ENCODE measurements at places on chromosomes 7 and 10.

- no peak for DNase-seq
These were observed 147.8 kb downstream of the ADAM12 start for GRCh38 chr10:126240483-126240882.

GRCh38 chr10:131685007-131685406 lies 215.8 kb upstream of the PPP2R2D start:
- DNase-seq: no peak

GRCh38 chr7:70944516-70944915 lies 187.4 kb upstream of the GALNT17 start:
- DNase-seq: no peak

DNA sequence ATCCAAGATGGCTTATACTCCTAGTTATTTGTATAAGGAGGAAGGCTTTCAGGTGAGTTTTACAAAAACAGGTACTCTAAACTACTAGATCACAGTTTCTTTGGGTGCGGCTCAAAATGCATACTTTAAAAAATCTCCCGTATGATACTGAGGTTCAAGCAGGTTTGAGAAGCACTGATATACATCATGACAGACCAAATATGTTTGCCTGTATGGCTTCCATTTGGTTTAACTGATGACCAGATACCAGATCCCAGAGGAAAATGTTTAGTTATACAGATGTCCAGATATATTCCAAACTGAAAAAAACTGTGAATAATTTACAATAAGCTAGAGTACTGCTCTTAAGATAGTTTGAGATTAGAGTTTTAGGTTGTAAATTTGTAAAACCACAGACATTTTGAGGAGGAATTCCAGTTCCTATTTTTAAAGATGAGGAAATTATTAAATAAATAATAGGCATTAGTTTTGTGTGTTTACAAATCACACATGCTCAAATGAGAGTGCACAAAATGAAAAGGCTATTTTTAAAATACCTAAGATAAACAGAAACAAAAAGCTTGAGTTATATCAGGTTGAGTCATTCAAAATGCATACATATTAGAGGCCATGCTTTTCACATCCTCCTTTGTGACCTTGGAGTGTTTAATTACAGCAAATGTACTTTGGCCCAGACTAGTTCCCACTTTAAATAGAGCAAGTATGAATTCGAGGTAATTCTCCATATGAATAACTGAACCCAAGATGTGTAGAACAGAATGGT lies 60.5 kb downstream of the SEMA3C start:
- DNase-seq: no peak

- DNase-seq: no peak
These were observed 95.9 kb downstream of the PDE1C start for GRCh38 chr7:31974351-31974750.

DNA sequence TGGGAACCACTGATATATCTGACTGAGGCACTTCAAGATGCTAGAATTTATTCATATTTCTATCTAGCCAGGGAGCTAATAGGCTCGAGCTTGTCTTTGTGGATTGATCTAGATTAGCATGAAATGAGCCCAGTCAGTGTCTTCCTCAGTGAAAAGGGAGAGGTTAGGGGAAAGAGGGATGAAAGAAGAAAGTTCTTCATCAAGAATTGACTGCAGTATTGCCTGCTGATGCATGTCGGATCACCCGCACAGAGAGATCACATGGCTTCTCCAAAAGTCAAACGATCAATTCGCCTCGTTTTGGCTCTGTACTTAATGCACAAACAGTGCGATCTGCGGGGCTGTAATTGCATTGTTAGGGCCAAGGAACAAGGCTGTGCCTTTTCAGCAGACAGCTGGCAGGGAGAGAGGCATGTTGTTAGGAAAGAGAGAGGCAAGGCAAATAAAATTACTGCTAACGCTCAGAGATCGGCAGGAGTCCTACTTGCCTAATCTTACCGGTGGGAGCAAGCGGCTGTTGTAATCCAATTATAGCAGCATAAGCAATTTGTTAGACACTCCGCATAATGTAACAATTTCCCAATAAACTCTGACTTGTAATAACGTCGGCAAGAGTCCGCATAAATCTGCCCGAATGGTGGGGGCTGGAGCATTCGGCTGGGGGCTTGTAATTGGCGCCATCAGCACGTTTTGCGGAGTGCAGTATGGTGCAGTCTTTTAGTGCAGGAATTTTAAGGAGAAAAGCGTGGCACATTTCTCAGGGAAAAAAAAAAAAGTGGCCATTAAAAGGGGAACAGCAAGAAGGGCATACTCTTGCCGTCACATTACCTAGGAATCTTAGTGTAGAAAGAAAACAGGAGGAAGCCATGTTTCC lies 102.1 kb downstream of the POLL start:
- no peak for DNase-seq

GRCh38 chr10:93293999-93294398 lies 188.1 kb downstream of the MYOF start:
- no peak for DNase-seq

- no peak for DNase-seq
These were observed 113.8 kb upstream of the ADO start for GRCh38 chr10:62690703-62691102.

- DNase-seq: peak; percentile 28
These were observed 107.6 kb downstream of the PRKAG2 start for GRCh38 chr7:151769188-151769821.

DNA sequence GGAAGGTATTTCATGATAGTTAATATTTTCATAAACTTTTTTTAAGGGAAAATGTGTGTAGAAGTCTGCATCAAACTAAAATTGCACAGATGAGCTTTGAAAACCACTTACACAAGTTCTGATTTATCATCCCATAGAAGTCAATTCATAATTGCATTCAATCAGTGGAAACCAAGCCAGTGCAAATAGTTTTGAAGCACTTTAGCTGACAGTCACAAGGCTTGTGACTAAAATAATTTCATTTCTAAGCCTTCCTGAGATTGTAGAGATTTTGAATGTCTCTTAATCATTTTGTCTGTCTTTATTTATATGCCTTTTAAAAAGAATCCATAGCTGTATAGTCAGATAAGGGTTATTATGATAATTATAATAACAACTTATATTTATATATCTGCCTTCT lies 41.4 kb downstream of the EXOC4 start:
- no peak for DNase-seq

- no peak for DNase-seq
These were observed 10.9 kb downstream of the OGDH start for GRCh38 chr7:44617225-44617890.

- DNase-seq: no peak
These were observed 317.8 kb downstream of the SNX13 start for GRCh38 chr7:17622451-17622850.

DNA sequence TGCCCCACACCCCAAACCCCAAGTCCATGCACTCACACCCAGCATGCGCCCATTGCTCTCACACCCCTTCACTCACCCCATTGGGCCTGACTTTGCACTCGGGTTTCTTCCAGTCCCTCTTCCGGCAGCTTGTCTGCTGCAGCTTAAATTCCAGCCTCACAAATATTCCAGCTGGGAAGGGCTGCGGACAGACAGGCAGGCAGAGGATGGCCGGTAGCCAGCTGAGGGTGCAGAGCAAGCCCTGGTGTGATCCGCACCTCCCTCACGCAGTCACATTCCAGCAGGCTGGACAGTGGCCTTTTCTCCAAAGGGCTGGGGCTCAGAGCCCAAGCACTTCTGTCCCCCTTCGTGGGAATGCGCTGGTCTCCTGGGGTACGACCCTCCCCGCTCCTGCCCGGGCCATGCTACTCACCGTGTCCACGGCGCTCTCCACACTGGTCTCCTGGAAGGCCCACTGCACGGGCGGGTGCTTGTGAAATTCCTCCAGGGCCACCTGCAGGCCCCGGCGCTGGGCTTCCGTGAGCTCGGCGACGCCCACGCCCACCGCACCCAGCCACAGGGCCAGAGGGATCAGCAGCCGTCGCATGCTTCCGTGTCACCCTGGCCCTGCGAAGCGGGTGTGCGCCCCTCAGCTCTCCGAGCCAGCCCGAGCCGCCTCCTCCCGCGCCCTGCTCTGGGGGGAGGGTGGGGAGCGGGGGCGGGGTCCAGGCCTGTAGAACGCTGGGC lies 1.2 kb downstream of the RARRES2 start:
- no peak for DNase-seq

GRCh38 chr7:10312942-10313341 lies 660.7 kb upstream of the PHF14 start:
- no peak for DNase-seq

DNA sequence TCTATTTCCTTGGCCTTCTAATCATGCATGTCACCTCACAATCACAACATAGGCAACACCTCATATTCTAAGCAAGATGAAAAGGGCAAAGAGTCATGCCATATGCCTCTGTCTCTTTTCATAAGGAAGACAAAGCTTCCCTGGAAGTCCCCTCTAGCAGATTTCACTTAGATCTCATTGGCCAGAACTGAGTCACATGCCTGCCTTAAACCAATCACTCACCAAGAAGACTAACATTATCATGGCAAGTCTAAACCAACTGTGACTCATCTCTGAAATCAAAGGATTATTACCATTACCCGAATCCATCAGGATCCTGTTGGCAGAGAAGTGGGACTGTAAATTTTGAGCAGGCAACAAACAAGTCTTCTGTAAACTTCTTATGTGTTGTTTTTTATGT lies 27.8 kb downstream of the CAV1 start:
- DNase-seq: no peak

GRCh38 chr7:26593896-26594295 lies 270.5 kb downstream of the SKAP2 start:
- no peak for DNase-seq

GRCh38 chr7:98400542-98401340 lies at the start of gene BAIAP2L1:
BAIAP2L1 (minus strand) TSS chr7:98401090; CDS start chr7:98400852, 238 bp downstream.
- DNase-seq: peak; percentile 86

GRCh38 chr7:102044984-102045673 lies 227.7 kb downstream of the CUX1 start:
- DNase-seq: no peak

DNA sequence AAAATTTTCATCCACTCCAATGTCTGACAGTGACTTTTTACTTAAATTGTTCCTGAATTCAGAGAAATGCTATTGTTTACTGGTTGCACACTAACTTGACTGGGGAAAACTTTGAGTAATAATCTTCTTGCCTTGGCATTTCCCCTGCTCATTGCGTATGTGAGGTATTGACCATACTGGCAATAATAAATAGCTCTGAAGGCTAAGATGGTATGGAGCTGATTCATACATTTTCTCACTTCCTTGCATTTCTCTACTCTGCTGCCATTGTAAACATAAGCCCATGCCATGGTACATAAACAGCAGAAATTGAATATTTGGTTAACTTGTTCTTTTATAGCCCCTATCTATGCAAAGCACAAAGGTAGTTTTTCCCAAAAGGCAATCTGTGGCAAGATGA lies 290.0 kb downstream of the RNLS start:
- DNase-seq: no peak

- peak; percentile 41 for DNase-seq
These were observed 126.4 kb upstream of the ZNF746 start for GRCh38 chr7:149624006-149624405.

- DNase-seq: no peak
These were observed 290.1 kb upstream of the ZMIZ1 start for GRCh38 chr10:78778444-78779338.

- DNase-seq: no peak
These were observed 1.0 kb upstream of the PAX2 start for GRCh38 chr10:100744136-100744986.

GRCh38 chr7:149872419-149873073 lies 1.2 kb upstream of the ATP6V0E2 start:
- peak; percentile 57 for DNase-seq

DNA sequence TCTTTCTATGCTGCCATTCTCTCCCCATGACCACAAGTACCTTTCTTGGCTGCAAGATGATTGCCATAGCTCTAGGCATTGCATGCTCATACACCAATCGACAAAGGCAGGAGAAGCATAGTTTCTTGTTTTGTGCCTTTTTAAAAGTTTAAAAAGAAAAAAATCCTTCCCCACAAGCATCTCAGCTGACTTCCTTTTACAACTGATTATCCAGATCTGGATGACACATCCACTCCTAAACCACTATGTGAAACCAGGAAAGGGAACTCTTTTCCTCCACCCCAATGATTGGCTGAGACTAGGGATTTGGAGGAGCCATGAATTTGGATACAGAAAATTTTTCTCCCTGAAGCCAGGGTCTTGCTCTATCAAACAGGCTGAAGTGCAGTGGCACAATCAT lies 14.5 kb upstream of the LRRC4 start:
- no peak for DNase-seq

- DNase-seq: no peak
These were observed 226.2 kb downstream of the PTPRN2 start for GRCh38 chr7:158361326-158361946.

DNA sequence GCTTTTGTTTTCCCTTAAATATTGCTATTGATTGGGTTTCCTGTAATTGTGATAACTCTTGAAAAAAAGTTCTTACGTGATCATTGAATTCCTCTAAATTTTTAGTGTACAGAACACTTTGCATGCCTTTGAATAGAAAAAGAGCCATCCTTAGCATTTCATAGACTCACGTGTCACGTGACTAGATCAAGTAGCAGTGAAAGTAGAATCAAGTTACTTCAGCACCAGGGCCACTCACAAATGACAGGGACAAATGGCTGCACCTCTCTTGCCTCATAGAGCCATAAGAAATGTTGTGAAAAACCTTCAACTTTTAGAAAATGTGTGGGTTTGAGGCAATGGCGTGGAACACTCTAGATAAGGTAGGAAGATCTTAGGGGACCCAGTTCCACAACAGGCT lies 203.8 kb downstream of the ZEB1 start:
- DNase-seq: no peak

DNA sequence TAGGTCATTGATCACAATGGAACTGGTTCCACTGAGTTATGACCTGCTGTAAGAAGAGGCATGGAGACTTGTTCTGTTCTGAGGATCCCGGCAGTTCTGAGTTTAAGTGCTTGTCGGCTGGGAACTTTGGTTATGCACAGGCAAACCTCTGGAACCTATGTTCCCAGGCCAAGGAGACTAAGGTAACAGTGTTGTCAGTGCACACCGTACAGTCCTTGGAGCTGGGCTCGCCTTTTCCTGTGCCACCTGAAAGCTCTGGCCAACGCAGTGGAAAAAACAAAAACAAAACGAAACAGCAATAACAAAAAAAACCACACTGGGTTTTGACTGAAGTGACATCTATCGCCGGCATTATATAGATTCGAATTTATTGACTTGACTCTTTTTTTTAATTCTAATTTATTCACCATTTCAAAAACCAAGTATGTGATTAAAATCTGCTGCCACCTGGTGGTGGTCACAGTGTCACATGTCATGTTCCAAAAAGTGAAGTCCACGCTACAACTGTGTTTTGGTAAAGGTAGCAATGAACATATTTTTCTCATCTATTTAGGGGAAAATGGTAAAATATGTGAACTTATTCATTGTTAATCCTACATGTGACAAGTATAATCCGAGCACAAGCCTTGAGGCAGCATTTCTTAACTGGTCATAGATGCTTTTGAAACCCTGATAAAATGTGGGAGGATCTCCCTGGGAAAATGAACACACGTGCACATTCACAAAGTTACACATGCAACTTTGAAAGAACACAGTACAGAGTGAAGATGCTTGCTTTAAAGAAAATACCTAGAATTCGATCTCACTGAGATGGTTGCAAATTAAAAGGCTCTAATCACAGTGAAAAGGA lies 113.8 kb upstream of the PPP2R2D start:
- DNase-seq: no peak

- no peak for DNase-seq
These were observed 268 bp upstream of the IGFBP3 start for GRCh38 chr7:45921381-45921698.

All from CD4-positive, alpha-beta T cell treated with Interleukin-15 for 1 hour (primary cell).